Stomach (tissue), 19 donors: ENCODE measurements at places on chromosomes 11 and 22. TPM values are rescaled to one million over a fixed set of nuclear protein-coding genes. Genes with fewer than 3 reads are reported as not detected.
A peak's percentile ranks its signal among the peaks of the same experiment; 100 is the strongest.

TEX12 gene
- not detected for polyA plus RNA-seq

RFPL3 gene
- not detected for polyA plus RNA-seq

GRCh38 chr11:69301455-69302401, 7.8 kb downstream of the MYEOV start:
- DNase-seq, result peak; percentile 75

GRCh38 chr22:17999851-18000250, 24.5 kb downstream of the MICAL3 start:
- no peak for DNase-seq

DNA sequence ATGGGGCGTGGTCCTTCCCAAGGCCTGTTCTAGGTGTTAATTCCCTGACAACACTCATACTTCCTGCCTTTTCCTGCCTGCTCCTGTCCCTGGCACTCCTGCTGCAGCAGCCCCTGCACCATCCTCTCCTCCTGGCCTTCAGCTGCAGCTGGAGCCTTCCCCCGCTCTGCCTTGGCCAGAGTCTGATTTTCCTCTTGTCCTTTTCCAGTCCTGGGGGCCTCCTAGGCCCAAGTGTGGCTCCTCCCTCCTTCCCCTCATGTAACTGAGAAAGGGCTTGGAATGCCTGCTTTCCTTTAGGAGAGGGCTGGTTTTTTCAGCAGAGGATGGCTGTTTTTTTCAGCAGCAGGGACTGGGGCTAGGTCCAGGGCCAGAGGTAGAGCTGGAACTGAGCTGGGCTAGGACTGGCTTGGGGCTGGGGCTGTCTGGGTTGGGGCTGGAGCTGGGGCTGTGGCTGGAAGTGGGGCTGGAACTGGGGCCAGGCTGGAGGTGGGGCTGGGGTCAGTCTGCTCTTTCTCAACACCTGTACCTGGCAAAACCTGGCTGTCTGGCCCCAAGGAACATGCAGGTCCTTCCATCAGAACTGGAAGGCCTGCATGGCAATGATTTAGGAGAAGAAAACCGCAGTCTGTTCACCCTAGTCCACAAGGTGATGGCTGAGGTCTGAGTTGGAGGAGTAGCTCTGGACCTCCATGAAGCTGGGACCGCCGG, 23.6 kb downstream of the ZC3H7B start:
- DNase-seq, result no peak

DNA sequence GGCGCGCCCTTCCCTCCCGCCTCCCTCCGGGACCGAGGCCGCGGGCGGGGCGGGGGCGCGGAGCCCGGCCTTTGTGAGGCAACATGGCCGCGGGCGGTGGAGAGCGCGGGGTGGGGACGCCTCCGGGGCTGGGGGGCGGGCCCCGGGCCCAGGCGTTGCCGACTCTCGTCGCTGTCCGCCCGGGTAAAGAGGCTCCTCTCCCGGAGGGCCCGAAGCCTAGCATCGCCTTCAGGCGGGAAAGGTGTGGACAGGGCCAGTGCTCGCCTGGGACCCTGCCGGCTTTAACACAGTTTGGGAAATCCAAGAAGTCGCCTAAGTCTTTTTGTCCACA, 369 bp downstream of the DGCR8 start:
- DNase-seq, result peak; percentile 62
